ENCODE measurements at places on chromosomes 1 and 21.

GRCh38 chr1:81388435-81388834, 412.3 kb upstream of the ADGRL2 start:
- no peak for DNase-seq

DNA sequence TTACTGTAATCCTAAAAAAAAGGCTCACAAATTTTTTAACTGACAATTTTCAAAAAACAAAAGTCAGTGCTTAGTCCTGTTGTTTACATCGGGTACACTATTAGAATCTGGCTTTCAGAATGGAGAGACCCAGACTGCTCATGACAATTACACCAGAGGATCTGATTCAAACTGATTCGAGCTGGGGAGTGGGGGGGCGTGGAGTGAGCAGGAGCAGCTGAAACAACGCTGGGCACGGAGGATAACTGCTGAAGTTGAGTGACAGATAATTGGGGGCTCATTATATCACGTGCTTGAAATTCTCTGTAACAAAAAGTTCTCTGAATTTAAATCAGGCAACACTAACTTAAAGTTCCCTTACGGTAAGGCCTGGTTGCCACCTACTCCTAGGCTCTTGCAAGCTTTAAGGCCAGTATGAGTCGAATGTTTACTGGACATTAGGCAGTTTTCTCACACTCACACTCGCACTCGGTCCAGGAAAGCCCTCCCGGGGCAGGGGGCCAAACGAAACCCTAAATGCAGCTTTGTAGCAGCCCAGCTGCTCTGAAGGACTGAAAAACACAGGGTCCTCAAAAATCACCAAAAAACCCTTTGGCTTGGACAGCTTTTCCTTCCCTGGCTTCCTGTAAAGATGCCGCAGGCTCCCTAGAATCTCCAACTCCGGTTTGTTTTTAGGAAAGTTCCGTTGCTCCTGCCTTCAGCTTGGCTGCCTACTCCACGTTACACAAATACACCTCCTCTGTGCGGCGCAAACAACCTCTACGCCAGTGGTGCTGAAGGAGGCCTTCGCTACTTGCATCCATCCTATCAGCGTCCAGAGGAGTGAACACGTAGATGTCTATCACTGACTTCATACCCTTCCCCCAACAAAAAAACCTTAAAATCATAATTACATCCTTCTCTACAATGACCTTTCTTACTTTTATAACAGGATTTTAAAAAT, 42.9 kb downstream of the CAPZB start:
- DNase-seq, result no peak

DNA sequence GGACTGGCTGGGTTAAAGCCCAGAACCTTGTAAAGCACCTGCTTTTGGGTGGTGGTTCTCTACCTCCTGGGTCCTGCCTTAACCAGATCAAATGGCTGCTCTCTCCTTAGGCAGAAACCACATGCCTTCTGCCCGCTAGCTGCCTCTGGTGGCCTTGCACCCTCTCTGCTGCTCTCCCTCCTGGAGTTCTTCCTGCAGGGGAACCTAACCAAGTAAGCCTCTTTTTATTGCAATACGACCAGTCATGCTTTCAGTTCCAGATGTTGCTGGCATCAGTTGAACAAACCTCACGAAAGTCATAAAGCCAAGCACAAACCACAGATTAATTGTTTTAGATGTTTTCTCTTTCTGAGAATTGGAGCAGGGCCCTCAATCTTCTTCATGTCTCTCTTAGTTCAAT, 118.9 kb downstream of the GDAP2 start:
- DNase-seq, result no peak

GRCh38 chr1:81179242-81179641, 621.5 kb upstream of the ADGRL2 start:
- DNase-seq, result no peak

DNA sequence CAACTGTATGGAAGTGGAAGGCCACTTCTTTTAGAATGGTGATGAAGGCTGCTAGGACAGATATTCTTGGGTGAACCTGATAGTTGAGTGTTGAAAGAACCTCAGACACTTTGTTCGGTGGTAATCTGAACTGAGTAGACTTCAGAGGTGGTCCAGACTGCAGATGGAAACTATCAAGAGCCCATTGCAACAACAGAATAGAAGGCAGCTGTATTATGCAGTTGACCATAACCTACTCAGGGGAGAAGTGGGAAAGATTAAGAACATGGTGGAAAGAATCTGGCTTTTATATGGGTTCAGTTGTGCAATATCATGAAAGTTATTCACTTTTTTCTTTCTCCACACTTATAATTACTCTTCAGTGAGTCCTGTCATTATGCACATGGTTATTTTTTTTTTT, 194.0 kb downstream of the KCNK2 start:
- no peak for DNase-seq

DNA sequence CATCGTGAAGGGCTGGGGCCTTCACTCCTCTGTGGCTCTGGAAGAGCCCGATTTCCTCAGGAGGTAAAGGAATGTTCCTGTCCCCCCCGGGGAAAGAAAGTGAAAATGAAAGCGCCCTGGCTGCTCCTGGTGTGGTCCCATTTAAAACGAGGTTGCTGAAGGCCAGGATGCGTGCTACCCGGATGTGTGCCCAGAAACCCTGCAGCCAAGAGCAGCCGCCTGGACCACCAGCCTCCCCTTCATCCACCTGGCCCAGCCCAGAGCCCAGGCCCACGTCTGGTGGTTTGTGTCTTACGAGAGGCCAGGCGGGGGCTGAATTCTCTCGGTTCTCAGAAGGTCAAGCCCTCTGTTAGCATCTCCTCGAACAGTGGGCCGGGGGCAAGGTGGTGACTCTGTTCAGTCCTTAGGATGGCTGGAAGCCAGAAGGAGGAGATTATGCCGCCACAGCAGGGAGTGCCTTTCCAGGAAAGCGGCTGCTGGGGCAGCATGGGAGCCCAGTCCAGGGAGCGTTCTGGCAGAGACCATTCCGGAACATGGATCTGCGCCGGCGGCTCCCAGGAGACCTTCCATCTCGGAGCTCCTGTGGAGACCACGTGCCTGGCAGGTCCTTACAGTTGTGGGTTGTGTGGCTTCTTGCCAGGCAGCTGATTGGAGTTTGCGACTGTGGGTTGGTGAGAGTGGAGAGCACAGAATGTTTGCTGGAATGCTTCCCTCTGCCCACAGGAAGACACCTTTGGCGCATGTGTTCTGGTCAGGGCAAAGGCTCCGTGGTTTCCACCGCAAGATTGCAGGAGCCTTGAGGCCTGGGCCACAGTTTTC, 1.4 kb downstream of the GUK1 start:
- peak; percentile 88 for DNase-seq

GRCh38 chr1:199453723-199454122, 573.8 kb upstream of the NR5A2 start:
- DNase-seq, result no peak

DNA sequence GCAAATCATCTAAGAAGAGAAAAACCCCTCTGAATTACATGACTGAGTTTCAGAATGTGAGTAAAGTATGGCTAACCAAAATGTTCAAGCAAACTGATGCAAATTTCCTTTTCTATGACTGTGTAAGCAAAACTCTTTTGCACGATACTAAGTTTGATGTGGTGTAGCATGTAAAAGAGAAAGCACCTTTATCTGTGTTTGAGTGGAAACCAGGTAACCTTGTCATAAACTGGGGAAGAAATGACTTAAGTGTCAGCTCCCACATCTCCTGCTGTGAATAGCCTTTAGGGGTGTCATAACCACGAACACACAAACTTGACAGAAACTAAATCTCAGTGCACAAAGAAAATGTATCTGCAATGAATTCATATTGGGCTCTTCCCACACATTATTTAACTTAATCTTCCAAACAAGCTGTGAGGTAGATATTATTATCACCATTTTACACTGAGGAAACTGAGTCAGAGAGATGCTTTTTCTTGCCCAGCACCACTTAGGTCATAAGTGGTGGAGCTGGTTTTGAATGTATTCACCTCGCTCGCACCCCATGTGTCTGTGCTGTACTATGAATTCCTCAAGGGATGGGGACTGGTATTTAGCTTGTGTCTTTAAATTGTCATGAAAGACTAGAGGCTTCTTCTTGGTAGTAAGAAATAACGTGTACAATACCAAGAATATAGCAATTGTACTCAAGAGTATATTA, 32.9 kb upstream of the IL12RB2 start:
- DNase-seq, result no peak

- peak; percentile 82 for DNase-seq
Observed at GRCh38 chr1:154193821-154194220, 1.9 kb upstream of the TPM3 start.

DNA sequence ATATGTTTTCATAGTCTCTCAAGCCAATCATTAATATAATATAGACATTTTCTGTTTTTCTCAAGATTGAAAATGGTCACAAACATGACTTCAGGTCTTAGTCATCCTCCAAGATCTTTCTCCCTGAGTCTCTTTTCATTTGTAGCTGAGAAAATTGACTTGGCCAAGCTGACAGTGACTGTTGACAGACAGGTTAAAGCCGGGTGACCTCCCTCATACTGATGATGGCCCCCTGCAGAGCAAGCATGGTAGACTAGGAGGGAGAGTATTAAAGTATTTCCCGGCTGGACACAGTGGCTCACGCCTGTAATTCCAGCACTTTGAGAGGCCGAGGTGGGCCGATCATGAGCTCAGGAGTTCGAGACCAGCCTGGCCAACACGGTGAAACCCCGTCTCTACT, 6.8 kb upstream of the KIAA1614 start:
- DNase-seq, result no peak

GRCh38 chr21:38495696-38496095, 2.6 kb downstream of the ERG start:
- DNase-seq, result no peak
